Epithelial cell of alveolus of lung (primary cell): ENCODE measurements at places on chromosomes 12 and 14. TPM values are rescaled to one million over a fixed set of nuclear protein-coding genes. Genes with fewer than 3 reads are reported as not detected.

The B3GNT4 gene
- 0.16 and 1.4 TPM in 2 replicates for total RNA-seq

The TBC1D30 gene
- total RNA-seq: 0.16 and 0.39 TPM in 2 replicates

The HCAR1 gene
- 0.08 and 0.13 TPM in 2 replicates for total RNA-seq

The C1S gene
- total RNA-seq: 137 and 318 TPM in 2 replicates

The CACNA1C gene
- total RNA-seq: 2.6 and 4.3 TPM in 2 replicates

The NOS1 gene
- total RNA-seq: not detected in 2 replicates

The MAGOHB gene
- total RNA-seq: 31.0 and 44.9 TPM in 2 replicates

The SLC25A47 gene
- total RNA-seq: 0.48 TPM in 1 of 2 replicates, not detected in the other

The GPD1 gene
- 0.16 TPM in 1 of 2 replicates, not detected in the other for total RNA-seq

The PTGER2 gene
- 33.9 and 129 TPM in 2 replicates for total RNA-seq

The ADAM20 gene
- under 0.01 and 0.24 TPM in 2 replicates for total RNA-seq

The GRIP1 gene
- 0.13 TPM in 1 of 2 replicates, not detected in the other for total RNA-seq
